ENCODE measurements at places on chromosomes 4 and X.

DNA sequence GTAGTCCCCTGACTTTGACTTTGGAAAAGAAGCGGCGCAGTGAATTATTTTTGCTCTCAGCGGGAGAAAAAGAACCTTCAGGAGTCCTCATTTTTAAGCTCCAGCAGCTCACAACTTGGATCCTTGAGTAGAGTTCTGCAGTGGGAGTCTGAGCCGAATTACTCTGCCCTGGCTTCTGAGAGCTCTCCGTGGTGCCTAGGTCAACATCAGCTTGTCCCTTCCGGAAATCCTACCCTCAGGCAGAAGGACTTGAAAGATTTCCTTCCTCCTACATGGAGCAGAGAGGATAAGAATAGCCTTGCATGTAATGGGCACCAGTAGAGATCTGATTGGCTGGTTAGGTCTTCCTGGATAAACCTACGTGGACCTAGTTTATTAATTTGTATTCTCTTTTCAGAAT is 549.7 kb upstream of the TENM3 start:
- DNase-seq: no peak

GRCh38 chr4:129429581-129430320 is 333.8 kb downstream of the C4orf33 start:
- no peak for DNase-seq

DNA sequence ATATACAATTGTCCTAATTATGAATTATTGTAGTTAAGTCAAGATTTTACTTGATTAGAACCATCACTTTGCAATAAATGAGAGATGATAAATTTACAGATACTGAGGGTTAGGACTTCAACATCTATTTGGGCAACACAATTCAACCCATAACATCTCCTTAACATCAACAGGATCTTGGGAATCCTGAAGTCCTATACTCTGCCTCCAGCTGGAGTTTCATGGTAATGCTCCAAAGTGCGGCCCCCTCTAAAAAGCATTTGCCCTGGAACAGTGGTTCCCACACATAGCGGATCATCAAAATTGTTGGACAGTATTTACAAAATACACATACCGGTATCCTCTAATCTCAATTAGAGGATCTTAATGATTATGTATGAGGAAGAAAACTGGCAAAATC is 618.6 kb downstream of the CENPC start:
- no peak for DNase-seq

- DNase-seq: no peak
Observed at GRCh38 chrX:3216581-3217180, 129.8 kb downstream of the MXRA5 start.

- no peak for DNase-seq
Observed at GRCh38 chr4:76563454-76564122, 128.6 kb downstream of the SHROOM3 start.

DNA sequence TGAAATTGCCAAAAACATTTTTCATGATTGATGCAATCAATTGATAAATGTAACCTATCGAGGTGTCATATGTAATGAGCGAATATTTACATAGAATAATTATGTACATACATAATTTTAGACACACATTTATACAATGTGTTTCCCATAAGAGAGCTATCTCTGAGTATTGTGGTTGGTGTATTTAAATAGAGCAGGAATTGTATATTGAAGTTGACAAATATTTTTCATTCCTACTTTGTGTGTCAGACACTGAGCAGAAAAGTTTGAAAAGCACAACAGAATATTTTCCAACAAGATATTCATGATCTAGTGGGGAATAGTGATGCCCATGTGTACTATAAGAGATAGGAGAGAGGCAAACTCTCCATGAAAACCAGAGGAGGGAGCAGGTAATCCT is 295.2 kb downstream of the ANKRD50 start:
- DNase-seq: no peak

- no peak for DNase-seq
Observed at GRCh38 chr4:101256222-101256621, 91.1 kb downstream of the PPP3CA start.

- no peak for DNase-seq
Observed at GRCh38 chrX:145552643-145553042, 265.0 kb upstream of the SLITRK2 start.

- no peak for DNase-seq
Observed at GRCh38 chr4:80732010-80732409, 298.5 kb upstream of the BMP3 start.

DNA sequence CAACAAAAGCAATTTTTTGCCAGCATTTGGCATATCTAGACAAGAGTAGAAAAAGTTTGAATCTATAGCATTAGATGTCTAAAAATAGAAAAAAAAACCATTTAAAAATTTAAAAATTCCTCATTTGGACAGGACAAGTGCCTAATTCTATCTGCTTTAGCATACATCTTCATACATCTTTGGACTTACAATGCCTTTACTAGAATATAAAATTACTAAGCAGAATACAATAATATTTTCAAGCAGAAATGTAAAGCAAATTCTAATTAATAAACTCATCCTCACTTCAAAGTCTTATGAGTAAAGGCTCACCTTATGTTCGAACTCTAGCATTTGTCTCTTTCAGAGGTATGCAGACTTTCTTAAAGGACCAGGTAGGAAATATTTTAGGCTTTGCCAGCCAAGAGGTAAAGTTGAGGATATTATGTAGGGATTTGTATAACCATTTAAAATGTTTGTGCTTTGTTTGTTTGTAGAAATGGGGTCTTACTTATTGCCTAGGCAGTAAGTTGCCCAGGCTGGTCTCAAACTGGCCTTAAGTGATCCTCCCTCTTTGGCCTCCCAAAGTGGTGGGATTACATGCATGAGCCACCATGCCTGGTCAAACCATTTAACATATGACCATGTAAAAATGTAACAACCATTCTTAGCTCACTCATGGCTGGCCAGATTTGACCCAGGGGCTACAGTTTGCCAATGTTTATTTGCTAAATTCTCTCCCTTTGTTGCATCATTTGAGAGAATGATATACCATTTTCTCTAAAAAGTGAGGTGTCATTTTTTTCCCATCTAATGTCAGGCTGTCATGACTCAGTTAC is 29.1 kb downstream of the UGDH start:
- DNase-seq: no peak

DNA sequence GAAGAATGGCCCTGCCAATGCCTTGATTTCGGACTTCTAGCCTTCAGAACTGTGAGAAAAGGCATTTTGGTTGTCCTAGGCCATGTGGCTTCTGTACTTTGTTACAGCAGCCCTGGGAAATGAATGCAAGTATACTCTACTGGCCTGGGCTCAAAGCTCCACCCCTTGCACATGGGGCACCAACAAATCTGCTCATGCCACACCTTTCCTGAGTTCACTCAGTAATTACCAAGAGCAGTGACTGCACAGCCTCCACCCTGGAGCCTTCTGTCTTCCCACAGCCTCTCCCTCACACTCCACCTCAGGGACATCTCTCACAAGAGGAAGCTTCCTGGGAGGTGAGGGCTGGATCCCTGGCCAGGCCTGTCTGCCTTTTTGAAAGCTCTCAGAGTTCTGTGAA is 29.1 kb upstream of the GAB1 start:
- DNase-seq: no peak

DNA sequence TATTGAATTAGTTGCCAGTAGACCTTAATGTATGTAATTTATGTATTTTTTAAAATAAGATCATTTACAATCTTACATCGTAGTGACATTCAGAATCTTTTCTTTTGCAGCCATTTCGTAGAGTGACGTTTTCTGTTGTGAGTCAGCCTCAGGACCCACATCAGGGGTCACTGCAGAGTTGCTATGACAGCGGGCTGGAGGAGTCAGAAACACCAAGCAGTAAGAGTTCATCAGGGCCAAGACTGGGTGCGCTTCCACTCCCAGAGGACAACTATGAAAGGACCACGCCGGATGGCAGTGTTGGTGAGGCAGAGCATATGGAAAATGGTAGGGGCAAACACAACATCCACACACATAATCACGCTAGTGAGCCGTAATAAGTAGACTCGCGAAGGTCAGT is 199.9 kb downstream of the PCDH7 start:
- no peak for DNase-seq

DNA sequence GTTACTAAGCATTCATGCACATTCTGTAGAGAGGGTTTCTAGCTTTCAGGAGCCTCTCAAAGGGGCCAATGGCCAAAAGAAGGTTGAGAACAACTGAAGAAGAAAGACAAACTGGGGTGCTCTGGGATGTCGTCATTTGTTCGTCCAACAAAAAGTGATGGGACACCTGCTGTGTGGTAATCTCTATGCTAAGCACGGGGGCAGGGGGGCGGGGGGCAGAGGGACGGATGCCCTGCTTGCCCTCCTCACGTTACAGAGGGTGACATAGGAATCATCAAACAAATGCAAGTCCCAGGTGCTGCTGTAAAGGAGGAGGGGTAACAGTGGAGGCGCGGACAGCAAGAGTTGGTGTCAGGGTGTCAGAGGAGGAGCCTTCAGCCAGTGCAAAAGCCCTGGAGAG is 12.8 kb upstream of the CRMP1 start:
- no peak for DNase-seq

DNA sequence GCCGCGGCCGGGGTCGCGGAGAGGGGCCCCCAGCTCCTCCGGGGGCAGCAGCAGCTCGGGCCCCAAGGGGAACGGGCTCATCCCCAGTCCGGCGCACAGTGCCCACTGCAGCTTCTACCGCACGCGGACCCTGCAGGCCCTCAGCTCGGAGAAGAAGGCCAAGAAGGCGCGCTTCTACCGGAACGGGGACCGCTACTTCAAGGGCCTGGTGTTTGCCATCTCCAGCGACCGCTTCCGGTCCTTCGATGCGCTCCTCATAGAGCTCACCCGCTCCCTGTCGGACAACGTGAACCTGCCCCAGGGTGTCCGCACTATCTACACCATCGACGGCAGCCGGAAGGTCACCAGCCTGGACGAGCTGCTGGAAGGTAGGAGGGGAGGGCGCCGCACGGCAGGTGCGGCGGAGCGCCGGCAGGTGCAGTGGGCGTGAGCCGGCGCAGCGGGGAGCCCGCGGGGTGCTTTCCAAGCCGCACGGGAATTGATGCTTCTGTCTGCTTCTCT is 886 bp downstream of the DCLK2 start:
- no peak for DNase-seq

GRCh38 chr4:158541506-158541905 is 19.8 kb downstream of the RXFP1 start:
- DNase-seq: no peak

DNA sequence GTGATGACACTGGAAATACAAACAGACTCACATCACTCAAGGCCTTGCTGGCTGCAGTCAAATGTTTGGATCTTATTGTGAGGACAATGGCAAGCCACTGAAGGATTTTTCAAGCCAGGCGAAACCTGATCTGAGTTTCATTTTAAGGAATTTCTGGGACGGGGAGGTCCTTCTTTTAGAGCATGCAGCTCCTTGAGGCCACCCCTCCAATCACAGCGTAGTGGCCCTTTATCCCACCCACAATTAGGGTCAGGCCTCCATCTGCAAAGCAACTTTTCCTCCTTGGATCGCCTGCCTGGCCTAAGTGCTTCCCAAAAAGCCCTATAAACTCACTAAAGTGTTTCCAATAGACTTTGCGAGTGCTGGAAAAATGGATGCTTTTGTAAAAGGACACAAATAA is 115.5 kb downstream of the EFHC2 start:
- DNase-seq: no peak

- no peak for DNase-seq
Observed at GRCh38 chr4:3767570-3768288, 1.5 kb downstream of the ADRA2C start.

- no peak for DNase-seq
Observed at GRCh38 chr4:186844059-186844681, 120.5 kb upstream of the FAT1 start.

GRCh38 chrX:38233891-38234667 is 13.4 kb upstream of the SRPX start:
- DNase-seq: no peak

DNA sequence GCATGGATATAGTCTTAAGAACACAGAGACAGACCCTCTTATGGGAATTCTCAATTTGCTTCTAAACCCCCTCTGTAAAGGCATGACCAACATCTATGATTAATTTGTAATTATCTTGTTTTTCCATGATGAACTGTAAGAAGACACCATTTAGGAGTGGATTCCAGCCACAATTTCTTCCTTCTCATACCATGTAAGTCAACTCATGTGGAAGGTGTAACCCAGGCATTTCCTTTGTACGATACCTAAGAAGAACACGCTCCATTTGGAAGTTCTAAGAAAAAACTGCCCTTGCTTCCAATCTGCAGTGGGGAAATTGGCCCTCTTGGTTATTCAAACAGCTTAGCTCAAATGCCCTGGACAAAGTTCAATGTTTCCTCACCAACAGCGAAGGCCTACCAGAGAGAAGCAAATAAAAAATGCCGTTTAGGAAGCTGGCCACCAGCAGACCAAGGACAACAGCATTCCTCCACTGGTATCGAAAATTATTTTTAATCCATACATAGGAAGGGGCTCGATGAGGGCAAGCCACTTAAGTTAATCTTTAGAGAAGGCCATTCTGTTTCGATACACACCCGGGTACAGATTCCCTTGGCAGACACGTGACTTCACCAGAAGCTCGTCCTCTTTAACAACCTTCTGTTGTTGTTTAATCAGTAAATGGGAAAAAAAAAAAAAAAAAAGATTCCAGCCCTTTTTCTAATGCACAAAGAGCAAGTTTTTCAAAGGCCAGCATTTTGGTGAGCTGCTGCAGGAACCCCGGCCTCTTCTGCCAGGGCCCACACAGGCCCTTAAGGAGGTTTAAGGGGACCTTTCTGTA is 2.6 kb downstream of the DHRSX start:
- DNase-seq: no peak

DNA sequence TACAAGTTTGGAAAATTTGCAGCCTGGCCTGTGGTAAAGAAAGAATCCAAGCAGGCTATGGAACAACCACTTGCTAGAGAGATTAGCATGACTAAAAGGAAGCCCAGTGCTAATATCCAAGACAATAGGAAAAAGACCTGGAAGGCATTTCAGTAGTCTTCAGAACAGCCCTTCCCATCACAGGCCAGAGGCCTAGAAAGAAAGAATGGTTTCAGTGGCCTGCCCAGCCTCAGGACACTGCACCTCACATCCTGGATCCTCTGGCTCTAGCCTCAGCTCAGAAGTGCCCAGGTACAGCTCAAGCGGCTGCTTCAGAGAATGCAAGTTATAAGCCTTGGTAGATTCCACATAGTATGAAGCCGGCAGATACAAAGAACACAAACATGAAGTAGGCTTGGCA is 449.8 kb upstream of the AR start:
- no peak for DNase-seq

- no peak for DNase-seq
Observed at GRCh38 chr4:184671101-184671500, 21.6 kb downstream of the PRIMPOL start.

Measured in stimulated activated CD4-positive, alpha-beta T cell treated with anti-CD3 and anti-CD28 coated beads, Interleukin-15, amount 100 ng/mL, for 1 hour (primary cell).